ENCODE measurements at places on chromosomes 11 and 22.

DNA sequence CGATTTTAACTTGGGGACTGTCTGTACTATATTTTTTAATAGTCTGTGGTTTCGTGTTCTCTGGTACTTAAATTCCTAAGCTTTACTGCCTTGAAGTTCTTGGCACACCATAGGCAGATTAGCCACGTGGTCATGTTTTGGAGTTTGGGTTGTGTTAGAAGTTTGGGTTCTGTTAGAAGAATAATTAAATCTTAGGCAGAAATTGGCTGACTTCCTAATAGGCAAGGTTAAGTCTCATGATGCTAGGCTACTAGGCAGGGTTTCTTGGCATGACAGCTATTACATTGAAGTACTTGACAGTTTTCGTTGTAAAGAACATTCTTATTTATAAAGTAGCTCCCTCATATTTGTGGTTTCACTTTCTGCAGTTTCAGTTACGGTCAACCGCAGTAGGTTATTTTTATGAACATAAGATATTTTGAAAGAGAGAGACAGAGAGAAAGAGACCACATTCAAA, 30.0 kb upstream of the MMP7 start:
- DNase-seq, result no peak

GRCh38 chr11:132312701-132313111, 942.3 kb downstream of the NTM start:
- no peak for DNase-seq

- DNase-seq, result no peak
These were observed 48.4 kb downstream of the CD6 start for GRCh38 chr11:61019832-61020405.

DNA sequence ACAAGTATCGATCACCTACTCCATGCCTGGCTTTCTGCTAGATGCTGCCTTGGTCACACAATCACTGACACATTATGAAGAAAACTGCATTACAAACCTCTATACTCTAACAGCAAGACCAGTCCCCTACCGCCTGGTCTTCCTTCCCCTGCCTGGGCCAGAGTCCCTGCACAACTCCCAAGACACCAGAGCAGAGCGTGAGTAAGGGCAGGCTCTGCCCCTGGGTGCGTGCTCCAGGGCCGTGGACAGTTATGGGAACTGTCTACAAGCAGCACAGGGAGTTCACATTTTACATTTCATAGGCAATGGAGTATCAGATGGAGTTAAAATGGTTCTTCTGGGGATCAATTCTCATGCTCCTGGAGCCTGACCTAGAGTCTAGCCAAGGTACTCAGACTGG, 6.5 kb downstream of the FZD4 start:
- DNase-seq, result no peak

Measured in left ventricle myocardium inferior (tissue), 1 donor.